ENCODE measurements at places on chromosomes 6 and 20.

- DNase-seq, result no peak
Observed at GRCh38 chr20:51584116-51584515, 41.6 kb upstream of the NFATC2 start.

- peak; percentile 94 for DNase-seq
Observed at GRCh38 chr20:7195704-7196103, 428.2 kb downstream of the BMP2 start.

- no peak for DNase-seq
Observed at GRCh38 chr6:161138543-161139303, 135.1 kb downstream of the AGPAT4 start.

DNA sequence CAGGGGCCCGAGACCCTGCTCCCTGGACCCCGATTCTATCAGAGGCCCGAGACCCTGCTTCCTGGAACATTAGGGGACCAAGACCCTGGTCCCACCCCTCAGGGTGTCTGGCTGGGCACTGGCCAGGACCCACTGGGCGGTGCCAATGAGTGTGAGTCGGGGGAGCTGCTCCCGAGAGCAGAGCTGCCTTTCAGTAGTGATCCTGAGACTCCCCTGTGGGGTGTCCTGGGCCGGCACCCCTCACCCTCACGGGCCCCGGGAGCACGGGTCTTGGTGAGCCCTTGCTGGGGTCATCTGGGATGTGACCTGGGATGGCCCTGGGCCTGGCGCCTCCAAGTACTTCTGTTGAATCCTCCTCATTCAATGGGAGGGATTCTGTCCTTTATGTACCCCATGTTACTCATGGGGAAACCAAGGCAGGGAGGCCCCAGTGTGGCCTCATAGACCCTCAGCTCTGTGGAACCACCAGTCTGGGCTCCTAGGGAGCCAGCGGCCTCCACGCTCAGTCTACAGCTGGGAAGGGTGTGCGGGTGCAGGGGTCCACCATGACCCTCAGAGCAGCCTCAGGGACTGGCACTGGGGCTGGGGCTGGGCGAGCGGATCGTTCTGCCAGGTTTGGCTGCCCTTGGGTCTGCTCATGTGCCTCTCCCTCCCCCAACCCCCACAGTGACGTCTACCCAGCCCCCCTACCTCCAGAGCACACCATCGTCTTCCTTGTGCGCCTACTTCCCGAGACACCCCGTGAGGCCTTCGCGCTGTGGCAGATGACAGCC lies 25.6 kb downstream of the COL20A1 start:
- no peak for DNase-seq

DNA sequence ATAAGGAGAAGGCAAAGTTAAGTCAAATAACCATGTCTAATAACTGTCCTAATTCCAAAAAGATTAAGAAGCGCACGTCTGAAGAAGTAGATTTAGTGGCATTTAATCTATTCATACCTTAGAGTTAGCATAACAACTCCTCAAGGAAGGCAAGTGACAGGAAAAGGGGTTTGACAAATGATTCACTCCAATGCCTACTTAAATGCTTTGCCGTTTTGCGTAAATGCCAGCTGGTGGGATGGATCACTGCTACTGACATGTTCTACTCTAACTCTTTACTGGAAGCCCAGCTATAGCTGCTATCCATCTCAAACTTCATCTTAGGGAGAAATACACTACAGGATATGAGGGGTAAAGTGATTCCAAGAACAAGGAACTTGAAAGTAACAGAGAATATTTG lies 347.3 kb upstream of the RUNX2 start:
- DNase-seq, result no peak

DNA sequence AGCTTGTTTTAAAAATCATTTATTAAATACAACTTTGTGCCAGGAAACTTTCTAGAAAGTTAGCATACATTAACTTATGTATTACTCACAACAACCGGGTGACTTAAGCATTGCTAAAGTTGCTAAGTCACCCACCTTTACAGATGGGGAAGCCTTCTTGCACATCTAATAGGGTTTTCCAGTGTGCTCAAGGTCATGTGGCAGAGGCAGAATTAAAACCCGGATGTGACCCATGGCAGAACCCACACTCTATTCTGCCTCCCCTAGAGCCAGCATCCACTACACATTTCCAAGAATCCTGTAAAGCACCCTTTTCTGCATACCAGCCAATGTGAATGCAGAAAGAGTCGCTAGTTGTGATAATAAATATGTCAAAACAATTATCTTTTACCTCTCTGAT lies 13.4 kb downstream of the LINC00237 start:
- DNase-seq, result no peak

DNA sequence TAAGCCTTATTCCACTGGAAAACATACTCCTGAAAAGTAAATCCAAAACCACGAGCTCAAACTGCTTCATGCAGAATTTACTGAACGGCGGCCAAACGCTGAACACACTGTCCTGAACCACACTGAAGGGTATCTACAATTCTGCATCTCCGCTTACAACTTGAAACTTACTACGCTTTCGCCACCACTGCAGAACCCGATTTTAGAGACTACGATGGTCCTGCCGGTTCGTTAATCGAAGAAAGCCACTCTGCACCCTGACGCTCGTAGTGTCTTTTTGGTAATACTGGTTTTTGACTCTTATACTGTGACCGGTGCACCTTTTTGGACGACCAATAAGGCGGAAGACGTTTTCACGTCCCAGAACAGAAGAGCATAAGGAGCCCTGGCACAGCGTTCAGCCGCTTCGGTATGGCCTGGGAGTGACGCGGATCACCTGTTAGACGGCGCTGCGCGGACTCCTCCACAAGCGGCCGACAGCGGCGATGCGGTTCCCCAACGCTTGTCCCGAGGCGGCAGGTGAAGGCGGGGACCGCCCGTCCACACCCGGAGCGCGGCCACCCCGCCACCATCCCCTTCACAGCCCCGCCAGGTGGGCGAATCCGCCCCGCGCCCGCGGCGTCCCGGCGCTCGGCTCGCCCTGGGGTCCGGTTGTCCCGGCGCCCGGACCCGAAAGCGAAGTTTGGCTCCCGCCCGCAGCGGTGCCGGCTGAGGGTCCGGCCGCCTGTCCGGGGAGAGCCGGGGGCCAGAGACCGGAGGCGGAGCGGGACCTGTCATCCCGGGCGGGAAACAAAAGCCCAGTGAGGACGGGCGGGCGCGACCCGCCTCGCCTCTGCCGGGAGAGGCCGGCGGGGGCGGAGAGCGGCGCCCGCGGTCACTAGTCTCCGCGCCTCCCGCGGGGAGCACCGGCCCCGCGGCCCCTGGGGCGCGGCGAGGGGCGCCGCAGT lies 784 bp downstream of the FKBP5 start:
- peak; percentile 50 for DNase-seq

DNA sequence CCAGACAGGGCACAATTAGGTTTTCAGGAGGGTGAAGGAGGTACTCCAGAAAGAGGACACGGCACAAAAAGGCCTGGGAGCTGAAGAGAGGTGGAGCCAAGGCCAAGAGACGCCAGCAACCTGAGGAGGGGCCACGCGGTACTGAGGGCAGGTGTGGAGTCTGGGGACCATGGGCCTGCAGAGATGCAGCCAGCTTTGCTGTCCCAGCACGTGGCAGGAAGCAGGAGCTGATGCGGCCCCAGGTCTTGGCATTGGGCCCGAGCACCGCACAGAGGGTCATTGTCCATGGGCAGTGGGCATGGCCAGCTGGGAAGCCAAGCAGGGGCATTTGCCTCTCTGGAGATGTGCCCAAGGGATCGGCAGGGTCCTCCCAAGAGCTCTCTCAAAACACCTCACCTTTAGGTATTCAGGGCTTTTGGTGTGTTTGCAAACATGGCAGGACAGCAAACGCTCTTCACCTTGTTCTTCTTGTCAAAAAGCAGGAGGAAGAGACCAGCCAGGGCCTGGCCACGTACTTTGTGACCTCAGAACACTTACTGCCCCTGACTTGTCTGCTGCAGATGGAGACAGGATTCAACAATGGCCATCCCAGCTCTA lies 1.4 kb upstream of the BPIFB1 start:
- DNase-seq, result no peak

DNA sequence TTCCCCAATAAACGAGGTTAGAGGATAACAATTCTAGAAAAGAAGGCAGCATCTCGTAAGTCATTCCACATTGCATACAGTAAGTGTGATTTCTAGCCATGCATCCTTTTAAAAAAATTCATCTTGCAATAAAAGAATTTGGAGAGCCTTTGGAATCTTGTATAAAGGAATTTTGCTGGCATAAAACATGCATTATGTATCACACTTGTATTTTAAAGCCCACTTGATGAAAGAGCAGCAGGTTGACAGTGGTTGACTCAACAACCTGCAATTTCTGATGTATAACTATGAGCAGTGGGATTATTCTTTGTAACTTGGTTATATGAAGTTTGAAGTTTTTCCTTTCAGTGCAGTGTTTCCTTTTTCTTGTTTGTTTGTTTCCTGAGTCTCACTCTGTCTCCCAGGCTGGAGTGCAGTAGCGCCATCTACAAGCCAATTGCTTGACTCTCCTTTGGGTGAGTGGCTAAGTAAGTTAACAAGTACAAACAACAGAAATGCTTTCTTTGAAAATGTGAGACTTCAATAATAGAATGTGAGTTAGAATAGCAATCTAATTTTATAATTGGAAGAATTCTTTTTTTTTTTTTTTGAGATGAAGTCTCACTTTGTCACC lies 39.9 kb downstream of the JARID2 start:
- peak; percentile 73 for DNase-seq

DNA sequence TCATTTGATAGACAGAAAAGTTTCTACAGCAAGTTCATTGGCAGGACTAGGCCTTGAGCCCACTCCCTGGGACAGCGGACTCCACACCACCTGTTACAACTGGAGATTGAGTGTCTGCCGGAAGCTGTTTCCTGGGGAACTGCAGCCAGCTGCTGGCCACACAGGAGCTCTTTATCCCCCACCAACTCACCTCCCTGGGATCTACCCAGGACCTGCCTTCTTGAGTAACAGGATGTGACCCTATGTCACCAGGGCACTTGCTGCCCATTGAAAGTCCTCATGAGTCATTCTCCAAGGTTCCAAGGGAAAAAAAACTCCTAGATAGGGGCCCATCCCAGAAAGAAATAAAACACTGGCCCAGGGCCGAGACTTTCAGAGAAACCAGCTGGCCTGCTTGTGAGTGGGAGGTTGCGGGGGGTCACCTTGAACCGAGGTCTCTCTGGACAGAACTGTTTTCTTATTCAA lies 37.4 kb upstream of the SLC9A8 start:
- DNase-seq, result peak; percentile 76

GRCh38 chr6:135189344-135189743 lies 8.2 kb downstream of the MYB start:
- no peak for DNase-seq

- DNase-seq, result no peak
Observed at GRCh38 chr20:10683537-10683936, 9.7 kb upstream of the JAG1 start.

DNA sequence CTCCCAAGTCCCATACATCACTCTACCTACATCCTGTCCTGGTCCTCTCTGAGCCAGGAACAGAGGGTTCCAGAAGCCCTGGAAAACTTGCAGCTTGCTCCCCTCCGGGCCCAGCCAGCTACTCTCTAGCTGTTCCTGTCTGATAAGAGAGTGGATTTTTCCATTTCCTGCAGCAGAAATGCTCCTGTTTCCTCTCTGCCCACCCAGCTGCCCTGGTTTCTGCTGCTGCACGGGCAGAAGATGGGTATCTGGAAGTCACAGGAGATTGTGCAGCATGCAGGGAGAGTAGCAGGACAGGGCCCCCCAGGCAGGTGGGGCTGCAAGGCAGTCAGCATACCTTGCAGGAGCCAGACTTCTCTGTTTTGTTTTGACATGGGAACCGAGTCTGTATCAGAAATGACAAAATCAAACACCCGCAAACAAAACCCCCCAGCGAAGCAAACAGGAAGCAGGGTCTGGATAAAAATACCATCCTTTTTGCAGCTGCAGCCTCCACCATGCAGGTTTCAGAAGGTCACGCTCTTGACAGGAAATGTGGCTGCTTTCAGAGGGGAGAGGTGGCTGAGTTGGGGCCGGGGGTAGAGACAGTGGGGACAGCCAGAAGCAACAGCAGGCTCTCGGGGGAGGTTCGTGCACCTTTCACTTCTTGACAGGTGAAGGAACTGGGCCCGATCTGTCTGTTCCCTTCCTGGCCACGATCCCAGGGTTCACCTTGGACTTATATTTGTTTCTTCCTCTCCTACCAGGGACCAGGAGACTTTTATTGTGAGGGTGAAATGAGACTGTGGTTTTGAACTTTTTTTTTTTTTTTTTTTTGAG lies 50.8 kb upstream of the FAM83D start:
- no peak for DNase-seq

GRCh38 chr6:75657327-75657726 lies 55.6 kb downstream of the SENP6 start:
- no peak for DNase-seq

DNA sequence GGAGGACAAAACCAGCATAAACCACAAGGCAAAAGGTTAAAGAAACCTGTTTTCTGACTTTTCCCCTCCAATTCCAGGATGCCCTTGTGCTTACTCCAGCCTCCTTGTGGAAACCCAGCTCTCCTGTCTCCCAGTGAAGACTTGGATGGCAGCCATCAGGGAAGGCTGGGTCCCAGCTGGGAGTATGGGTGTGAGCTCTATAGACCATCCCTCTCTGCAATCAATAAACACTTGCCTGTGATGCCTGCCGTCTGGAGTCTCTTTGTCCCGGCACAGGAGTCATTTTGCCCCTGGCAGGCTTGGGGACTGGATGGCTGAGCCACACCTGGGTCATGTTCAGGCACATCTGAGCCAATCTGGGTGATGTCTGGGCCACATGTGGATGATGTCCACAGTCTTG lies 26.6 kb downstream of the BPIFB1 start:
- no peak for DNase-seq

- no peak for DNase-seq
Observed at GRCh38 chr6:144285548-144285797, 338 bp downstream of the UTRN start.

GRCh38 chr6:151488226-151488625 lies 5.6 kb upstream of the CCDC170 start:
- DNase-seq, result no peak

GRCh38 chr6:32214126-32214525 lies 9.7 kb downstream of the NOTCH4 start:
- no peak for DNase-seq

GRCh38 chr20:20148779-20149178 lies 96.4 kb downstream of the CFAP61 start:
- no peak for DNase-seq

DNA sequence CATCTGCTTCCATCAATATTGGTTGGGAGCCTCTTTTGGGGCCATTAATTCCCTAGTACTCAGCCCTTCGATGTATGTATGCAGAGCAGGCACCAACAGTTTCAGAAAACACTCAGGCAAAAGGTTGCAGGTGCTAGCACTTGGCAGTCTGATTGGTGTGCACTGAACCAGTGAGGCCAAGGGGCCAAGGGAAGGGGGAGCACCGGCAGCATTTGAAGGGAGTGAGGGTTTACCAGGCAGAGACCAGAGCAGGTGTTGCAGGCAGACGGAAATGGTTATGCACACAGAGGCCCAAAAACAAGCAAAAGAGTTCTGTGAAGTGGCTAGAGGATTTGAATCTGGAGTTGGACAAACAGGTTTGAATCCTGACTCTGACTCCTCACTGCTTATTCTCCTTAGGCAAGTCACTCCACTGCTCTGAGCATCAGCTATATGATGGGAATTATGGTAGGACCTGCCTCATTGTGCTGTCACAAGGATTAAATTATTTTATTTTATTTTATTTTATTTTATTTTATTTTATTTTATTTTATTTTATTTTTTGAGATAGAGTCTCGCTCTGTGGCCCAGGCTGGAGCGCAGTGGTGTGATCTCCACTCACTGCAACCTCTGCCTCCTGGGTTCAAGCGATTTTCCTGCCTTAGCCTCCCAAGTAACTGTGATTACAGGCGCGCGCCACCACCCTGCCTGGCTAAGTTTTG lies 58.1 kb upstream of the SHLD1 start:
- DNase-seq, result no peak

Data from astrocyte (in vitro differentiated cells and primary cell).